Left ventricle myocardium inferior (tissue), 1 donor: ENCODE measurements at places on chromosomes 7 and 10. TPM values are rescaled to one million over a fixed set of nuclear protein-coding genes. Genes with fewer than 3 reads are reported as not detected.

NRCAM gene
- 0.14 TPM for total RNA-seq

GRCh38 chr10:17138460-17139042 is 8.9 kb upstream of the CUBN start:
- no peak overlapping the region for H3K27ac ChIP-seq
- no peaks in the 10 kb centered on the region for H3K36me3 ChIP-seq
- no peaks in the 10 kb centered on the region for H3K27me3 ChIP-seq
- H3K4me1 ChIP-seq = no peaks in the 10 kb centered on the region

GPR15LG gene
- not detected for total RNA-seq

PDE6C gene
- not detected for total RNA-seq

GRCh38 chr7:127256041-127256725 is 3.4 kb upstream of the GRM8 start:
- no peak overlapping the region for H3K4me3 ChIP-seq
- no peaks in the 10 kb centered on the region for H3K36me3 ChIP-seq
- no peak overlapping the region for H3K27ac ChIP-seq
- peaks cover 28% of the 10 kb centered on the region for H3K4me1 ChIP-seq
- peaks cover 87% of the 10 kb centered on the region for H3K27me3 ChIP-seq

DNA sequence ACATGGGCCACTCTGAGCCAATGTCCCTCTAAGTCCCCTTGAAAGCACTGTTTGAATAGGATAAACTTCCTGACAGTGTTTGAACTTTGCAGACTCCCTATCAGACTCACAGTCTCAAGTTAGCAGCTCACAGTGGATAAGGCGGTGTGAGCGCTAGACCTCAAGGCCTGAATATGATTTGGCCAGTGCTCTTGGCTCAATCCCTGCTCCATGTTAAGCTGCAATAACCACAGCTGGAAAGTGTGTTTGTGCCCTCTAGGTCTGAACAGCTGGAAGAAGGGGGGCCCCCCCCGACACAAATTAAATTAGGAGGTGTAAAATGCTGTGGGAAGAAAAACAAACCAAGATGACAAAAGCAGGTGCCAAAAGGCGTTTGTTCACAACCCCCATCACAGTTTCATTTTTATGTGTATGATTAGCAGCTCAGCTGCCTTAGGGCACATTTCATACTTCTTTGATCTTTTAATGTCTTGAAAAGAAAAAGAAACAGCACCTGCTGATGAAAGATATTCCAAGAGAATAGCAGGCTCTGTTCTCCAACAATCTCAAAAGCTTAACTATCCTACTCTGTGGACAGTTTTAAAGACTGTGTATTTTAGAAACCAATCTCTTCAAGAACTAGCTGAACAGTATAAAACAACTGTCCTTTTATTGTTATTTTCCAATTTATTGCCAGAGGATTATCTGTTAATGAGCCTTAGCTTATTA is 167.6 kb downstream of the SNX13 start:
- H3K4me1 ChIP-seq = peaks cover 33% of the 10 kb centered on the region
- peak overlapping the region; percentile 42 for H3K27ac ChIP-seq
- no peak for DNase-seq
- no peaks in the 10 kb centered on the region for H3K36me3 ChIP-seq
- no peak overlapping the region for H3K4me3 ChIP-seq

DNA sequence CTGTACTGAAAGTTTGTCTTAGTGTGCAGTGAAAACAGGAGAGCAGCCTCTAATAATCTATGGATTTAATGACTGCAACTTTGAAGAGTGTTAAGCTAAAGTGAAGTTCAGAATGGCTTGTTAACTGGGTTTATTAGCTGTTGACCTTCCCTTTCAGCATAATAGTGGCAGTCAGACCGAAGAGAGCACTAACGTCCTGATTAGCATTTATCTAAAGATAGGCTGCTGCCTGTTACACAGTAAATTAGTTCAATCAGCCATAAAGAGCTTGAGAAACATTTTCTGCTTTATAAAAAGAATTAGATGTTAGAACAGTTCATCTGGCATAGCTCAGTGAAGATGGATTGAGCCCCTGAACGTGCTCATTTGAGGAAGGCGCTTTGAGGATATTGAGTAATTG is 433.0 kb downstream of the AUTS2 start:
- no peak for DNase-seq
- H3K27ac ChIP-seq = no peak overlapping the region
- no peak overlapping the region for H3K4me3 ChIP-seq

DNA sequence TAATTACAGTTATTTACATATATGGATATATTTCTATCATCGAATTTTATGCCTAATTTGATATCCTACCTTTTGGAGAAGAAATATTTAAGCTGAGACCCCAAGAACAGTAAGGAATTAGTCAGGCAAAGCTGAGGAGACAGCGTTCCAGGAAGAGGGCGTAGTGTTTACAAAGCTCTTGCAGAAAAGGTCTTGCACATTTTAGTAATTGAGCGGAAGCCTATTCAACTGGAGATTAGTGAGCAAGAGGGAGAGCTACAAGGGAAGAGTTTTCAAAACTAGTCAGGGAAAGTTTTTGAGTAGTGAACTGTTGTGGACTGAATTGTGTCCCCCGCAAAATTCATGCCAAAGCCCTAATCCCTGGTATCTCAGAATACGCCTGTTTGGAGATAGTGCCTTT is 26.5 kb upstream of the POU6F2 start:
- peaks cover 11% of the 10 kb centered on the region for H3K4me1 ChIP-seq
- H3K36me3 ChIP-seq = no peaks in the 10 kb centered on the region
- no peak overlapping the region for H3K4me3 ChIP-seq
- no peak overlapping the region for H3K27ac ChIP-seq
- H3K27me3 ChIP-seq = no peaks in the 10 kb centered on the region
- no peak for DNase-seq

DNA sequence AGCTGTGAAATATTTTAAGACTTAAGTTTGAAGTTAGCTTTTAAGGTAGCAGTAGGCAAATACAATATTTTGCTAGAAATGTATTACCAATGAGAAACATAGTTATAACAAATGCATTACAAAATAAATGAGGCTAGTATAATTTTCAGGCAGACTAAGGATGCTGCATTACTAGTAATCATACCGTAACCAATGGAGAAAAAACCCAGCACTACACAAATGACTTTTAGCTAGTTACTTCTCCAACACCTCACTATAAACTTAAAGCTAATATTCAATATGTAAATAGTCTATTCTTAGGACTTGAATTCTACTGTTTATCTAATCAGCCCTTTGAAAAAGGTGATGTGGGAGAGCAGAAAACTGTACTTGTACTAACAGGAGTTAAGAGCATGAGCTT is 285.3 kb upstream of the KLF14 start:
- no peak overlapping the region for H3K4me3 ChIP-seq
- DNase-seq = no peak
- no peaks in the 10 kb centered on the region for H3K27me3 ChIP-seq
- H3K27ac ChIP-seq = peak overlapping the region; percentile 17
- peaks cover 10% of the 10 kb centered on the region for H3K36me3 ChIP-seq

DNA sequence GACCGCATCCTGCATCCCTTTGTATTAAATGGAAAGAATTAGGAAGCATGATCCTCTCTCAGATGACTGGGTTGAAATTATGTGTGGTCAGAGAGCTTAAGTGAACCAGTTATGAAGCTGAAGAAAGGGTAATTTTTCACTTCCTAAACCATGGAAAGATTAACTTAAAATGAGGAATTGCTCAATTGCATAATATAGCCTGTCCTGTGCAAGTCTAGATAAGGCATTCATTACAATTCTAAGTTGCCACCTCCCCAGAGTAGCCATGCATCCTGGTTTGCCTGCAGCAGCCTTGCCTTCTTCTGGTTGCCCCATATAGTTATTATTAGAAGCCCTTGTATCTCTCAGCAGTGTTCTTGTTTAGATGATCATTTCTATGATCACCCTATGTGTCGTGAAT is 45.3 kb downstream of the STARD3NL start:
- no peak overlapping the region for H3K27ac ChIP-seq
- peaks cover 10% of the 10 kb centered on the region for H3K4me1 ChIP-seq
- peaks cover 49% of the 10 kb centered on the region for H3K36me3 ChIP-seq
- no peak for DNase-seq
- H3K4me3 ChIP-seq = no peak overlapping the region

- H3K27ac ChIP-seq = no peak overlapping the region
- H3K4me1 ChIP-seq = peaks cover 11% of the 10 kb centered on the region
- DNase-seq = peak; percentile 38
- H3K36me3 ChIP-seq = no peaks in the 10 kb centered on the region
- H3K27me3 ChIP-seq = peaks cover 76% of the 10 kb centered on the region
Measured at GRCh38 chr10:108911814-108912541, 1011.3 kb downstream of the XPNPEP1 start.
